ENCODE measurements at places on chromosomes 16 and 17. TPM values are rescaled to one million over a fixed set of nuclear protein-coding genes. Genes with fewer than 3 reads are reported as not detected.
A peak's percentile ranks its signal among the peaks of the same experiment; 100 is the strongest.

The DNAI2 gene
- total RNA-seq: not detected

The TNRC6C gene
- total RNA-seq: 10.3 TPM

- DNase-seq: peak; percentile 35
Observed at GRCh38 chr16:58393138-58393504, 850 bp downstream of the GINS3 start.

The RRAD gene
- total RNA-seq: 3.8 TPM

- DNase-seq: peak; percentile 31
Observed at GRCh38 chr17:50265690-50266315, 8.5 kb upstream of the TMEM92 start.

GRCh38 chr17:978103-979093 lies 1.2 kb downstream of the NXN start:
- DNase-seq: no peak

The TEKT1 gene
- total RNA-seq: not detected

Data from fibroblast of the aortic adventitia (primary cell).